ENCODE measurements at places on chromosomes 3 and 15.

DNA sequence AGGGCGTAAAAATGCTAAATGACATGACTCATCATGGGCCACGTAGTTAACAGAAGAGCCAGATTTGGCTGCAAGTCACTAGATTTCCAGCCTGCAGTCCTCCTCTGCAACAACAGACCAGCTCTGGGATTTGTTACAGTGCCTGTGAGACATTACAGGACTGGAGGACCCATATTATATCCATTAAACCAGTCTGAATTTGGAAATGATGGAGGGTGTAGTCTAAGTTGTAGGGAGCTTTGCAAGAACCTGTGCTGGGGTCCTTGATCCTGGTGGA lies 10.8 kb downstream of the ZNF774 start:
- DNase-seq = no peak

DNA sequence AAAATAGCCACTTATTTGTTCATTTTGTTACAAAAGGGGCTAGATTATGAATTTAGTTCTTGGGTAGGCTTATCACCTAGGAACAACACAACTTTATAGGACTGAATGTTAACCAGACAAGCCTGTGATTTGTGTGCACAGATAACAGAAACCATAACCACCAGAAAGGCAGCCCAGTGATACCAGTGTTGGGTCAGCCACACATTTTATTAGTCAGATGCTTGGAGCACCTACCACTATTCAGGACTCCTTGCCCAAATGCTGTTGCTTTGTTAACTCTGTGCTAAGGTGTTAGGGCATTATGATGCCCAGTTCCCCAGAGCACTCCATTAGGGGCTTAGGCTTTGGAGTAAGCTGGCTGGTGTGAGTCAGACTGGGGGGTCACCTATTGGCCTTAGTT lies 22.5 kb downstream of the PLCL2 start:
- no peak for DNase-seq

GRCh38 chr15:27466758-27467157 lies 495.8 kb downstream of the GABRG3 start:
- DNase-seq = no peak

- no peak for DNase-seq
Measured at GRCh38 chr3:8457039-8457438, 44.6 kb upstream of the LMCD1 start.

DNA sequence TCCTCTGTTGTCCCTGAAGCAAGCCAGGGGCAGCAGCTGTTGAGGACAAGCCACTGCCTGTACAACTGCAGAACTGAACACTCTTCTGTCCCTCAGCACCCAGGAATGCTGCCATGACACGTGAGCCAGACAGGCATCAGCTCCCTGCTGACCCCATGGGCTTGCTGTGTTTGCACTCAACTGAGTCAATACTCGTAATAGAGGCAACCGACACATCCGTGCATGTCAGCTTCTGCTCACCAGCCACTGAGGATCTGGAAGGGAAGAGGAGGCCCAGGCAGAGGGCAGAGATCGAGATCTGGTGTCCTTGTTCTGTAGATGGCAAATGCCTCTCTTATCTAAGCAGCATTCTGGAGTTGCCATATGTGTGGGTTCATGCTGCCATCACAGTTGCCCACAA lies 54.3 kb upstream of the SEC61A1 start:
- no peak for DNase-seq

DNA sequence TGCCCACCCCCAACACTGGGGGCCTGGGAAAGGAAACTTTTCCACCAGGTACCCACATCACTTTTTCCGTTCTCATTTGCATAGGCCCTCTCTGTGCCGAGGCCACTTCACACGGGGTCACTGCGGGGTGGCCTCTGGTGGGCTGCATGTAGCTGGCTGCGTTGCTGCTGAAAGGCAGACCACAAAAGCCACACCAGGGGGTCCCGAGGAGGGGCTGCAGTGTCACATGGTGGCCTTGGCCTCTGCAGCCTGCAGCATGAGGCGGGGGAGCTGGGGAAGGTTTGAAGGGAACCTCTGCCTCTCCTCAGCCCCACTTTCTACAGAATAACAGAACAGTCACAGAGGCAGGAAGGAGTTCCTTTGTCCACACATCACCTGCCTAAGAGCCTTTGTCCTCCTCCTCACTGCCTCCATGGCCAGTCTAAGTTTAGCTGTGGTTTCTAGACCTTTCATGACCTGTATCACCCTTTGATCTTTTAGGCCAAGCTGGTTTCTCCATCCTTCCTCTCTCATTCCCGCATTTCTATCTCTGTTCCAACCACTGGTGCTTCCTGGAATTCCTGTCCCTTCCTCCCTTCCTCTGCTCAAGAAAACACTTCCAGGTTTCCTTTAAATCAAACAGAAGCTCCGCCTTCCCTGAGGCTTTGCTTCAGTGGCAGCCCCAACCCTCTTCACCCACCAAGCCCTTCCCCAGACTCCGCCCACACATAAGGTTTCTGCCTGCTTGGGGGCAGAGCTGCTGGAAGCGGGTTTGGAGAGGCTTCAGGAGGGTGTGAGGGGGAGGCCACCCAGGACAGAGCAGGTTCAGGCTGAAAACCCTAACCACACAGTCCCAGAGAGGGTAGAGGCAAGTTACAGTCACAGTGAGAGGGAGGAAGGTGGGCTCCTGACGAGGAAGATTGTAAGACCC lies 150.7 kb upstream of the TLE3 start:
- DNase-seq = no peak

DNA sequence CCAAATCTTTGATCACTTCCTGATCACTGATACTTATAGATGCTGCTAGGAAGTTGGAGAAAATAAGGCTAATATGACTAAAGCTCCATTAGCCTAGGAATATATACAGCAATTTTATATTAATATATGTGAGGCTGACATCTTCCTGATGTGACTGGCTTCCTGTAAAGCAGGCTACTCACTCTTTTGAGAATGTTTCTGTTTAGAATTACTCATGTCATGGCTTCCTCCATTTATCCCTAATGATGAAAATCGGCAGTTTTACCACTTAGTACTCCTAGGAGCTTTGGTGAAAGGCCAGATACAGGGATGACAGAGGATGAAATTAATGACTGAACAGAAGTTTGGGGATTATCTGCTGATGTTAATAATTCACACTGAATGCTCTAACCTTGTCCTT lies 3.9 kb upstream of the MAP1A start:
- no peak for DNase-seq

DNA sequence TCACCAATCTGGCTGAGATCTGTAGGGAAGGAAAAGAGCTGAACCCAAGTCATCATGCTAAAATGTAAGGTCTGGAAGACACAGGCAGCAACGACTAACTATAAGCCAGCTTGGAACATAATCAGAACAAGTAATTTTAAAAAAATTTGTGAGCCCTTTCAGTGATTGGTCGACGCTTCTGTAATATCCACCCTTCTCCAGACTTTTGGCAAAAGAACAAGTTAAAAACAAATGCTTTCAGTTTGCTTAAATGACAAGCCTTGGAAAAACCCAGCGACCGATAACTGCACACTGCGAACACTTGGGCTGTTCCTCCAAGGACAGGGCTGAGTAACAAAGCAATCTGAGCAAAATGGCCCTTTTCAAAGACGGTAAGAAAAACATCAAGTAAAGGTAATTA lies 49.6 kb downstream of the PCSK6 start:
- DNase-seq = no peak

DNA sequence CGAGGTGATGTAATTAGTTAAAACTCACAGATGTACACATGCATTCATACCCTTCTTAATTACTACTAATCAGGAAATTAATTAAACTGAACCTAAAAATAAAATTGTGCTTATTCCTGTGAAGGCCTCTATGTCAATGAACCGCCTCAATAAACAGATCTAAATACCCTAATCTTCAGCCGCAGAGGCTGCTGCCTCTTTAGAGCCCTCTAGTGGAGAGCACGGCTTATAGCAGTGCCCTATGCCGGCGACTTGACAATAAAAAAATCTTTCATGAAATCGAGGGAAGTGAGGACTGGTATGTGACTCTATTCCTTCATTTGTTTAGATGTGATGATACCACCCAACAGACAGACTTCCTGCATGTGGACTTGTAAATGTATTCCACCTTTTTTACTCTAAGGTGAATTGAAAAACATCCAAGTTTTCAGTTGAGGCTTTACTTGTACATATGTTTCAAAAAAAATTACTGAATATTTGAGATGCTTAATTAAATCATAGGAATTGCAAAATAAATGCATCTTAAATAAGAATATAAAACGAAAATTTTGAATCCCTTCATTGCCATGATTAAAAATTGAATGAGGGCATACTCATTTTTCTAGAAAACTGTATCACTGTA lies 8.3 kb upstream of the EPHA3 start:
- no peak for DNase-seq

DNA sequence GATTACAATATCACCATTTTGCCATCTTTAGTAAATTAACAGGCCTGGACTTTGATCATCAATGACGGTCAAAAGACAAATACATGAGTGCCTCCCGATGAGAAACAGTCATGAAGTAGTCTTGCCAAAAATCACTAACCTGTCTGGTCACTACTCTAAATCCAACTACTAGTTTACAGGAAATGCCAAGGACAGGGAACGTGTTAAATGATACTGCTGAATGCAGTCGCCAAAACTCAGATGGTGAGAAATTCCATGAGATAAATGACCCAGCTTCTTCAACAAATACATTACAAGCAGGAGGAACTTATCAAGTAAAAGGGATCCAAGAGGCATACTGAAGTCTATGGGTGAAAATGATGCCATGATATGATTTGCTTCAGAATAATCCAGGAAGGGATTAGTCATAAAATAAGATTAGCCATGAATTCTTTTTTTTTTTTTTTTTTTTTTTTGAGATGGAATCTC lies 35.8 kb upstream of the ATP13A3 start:
- DNase-seq = no peak

DNA sequence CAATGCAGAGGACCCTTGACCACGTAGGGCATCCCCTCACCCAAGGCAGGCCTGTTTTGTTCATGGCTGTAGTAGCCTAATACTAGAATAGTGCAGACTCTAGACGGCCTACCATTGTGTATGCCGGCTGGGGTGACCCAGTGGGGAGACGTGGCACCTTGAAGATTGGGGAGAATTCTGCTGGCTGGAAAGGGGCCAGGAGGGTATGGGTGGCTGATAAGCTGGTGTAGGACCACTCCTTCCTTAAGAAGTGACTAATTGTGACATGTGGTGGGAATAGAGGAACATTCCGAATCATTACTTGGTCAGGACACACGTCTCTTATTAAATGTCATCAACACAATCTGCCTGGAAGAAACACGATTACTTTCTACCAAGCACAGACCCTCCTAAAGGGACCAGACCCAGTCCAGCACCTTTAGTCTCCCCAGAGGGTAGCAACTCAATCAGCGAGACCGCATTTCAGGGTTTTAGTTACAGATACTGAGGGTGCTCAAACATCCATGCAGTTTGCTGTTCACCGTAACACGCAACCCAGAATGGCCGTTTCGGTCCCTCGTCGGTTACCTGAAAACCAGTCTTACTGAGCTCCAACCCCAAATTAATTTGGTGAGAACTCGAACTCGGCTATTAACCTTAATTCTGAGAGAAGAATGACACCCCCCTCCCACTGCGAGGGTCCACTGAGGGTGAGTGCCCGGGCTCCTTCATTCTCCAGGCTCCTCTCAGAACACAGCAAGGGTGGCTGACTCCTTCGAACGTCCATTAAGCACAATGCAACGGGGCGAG lies 1.6 kb upstream of the KLF13 start:
- no peak for DNase-seq

GRCh38 chr15:37517191-37517895 lies 417.0 kb upstream of the MEIS2 start:
- no peak for DNase-seq

DNA sequence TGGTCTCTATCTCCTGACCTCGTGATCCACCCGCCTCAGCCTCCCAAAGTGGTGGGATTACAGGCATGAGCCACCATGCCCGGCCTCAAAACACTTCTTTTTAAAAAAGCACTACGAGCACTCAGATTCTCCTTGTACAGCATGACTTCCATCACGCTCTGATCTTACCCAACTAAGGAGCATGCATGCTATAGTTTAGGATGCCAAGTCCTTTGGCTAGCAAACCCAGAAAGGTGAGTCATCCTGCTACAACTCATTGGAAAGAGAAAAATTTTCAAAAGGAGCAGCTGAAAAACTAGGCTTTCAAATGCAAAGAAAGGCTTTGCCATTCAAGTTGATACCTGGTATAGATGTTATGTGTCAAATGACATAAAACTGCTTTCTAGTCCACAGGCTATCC lies 70.3 kb upstream of the PRICKLE2 start:
- no peak for DNase-seq

GRCh38 chr3:133830071-133830470 lies 24.5 kb downstream of the SRPRB start:
- DNase-seq = no peak

DNA sequence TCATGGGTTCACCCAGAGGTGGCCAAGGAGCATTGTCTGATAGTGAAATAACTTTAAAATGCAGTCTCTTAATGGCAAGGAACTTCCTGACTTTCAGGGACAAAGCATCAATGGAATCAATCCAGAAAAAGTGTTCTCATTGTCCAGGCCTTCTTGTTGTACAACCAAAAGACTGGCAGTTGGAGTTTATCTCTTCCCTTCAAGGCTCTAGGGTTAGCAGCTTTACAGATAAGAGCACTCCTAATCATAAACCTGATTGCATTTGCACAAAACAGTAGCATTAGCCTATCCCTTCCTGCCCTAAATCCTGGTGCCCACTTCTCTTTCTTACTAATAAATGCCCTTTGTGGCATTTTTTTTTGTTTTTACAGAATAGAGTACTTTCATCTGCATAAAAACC lies 43.3 kb upstream of the VIPR1 start:
- DNase-seq = no peak

GRCh38 chr15:66878761-66879160 lies 176.7 kb downstream of the SMAD6 start:
- no peak for DNase-seq

DNA sequence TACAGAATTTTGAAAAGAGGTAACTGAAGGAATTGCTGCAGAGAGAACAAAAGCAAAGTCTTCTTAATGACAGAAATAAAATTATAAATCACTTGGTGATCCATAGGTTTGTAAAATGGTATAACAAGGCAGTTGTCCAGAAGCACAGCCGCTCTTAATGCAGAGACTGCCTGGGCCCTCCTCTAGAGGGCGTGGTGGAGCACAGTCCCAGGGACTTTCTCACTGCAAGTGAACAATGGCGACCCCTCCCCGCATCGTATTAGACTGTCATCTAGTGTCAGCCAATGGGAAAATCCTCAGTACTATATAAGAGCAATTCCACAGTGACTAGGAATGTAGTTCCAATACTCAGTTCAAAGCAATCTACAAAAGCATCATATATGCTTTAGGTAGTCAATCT lies 26.4 kb upstream of the ZBED2 start:
- no peak for DNase-seq

DNA sequence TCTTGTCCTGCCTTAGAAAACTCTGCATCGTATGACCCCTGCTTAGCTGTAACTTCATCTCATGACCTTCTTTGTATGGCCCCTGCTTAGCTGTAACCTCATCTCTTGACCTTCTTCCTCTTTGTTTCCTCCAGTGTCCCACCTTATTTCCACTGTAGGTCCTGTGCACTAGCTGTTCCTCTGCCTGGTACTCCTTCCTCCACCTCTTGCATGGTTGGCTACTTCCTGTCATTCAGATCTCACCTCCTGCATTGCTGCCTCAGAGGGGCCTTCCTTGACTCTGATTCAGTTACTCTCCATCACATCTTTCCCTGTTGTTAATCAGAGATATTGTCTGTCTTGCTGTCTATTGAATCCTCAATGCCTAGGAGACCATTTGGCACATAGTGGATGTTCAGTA lies 63.2 kb downstream of the PDE8A start:
- no peak for DNase-seq

- no peak for DNase-seq
Measured at GRCh38 chr3:129975705-129976048, 1.2 kb downstream of the TRH start.
